Activated CD8-positive, alpha-beta memory T cell treated with anti-CD3 and anti-CD28 coated beads for 1 hour (primary cell): ENCODE measurements at places on chromosomes 7 and 10.

DNA sequence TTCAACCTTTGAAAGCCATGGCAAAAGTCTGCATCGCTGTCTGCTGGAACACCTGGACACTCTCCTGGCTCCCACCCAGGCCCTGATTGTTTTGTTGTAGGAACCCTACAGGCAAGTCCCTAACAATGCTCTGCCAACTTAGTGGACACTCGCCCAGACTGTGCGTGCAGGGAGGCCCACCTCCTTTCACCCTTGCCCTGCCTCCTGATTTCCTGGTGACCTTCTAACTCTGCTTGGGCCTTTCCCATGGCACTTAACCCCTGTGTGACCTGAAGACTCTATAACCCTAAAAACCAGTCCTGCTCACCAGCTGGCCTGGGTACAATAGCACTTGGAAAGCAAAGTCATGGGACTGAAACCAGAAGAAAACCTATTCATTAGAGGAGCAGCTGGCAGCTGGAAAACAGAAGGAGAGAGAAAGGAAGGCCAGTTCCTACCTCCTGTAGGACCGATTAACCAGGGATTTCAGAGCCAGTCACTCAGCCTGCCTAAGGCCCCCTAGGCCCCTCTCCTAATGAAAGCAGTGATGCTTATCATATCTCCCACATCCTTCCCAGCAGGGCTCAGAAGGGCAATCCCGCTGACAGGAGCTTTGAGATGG, 82.7 kb upstream of the KMT2E start:
- no peak for DNase-seq

DNA sequence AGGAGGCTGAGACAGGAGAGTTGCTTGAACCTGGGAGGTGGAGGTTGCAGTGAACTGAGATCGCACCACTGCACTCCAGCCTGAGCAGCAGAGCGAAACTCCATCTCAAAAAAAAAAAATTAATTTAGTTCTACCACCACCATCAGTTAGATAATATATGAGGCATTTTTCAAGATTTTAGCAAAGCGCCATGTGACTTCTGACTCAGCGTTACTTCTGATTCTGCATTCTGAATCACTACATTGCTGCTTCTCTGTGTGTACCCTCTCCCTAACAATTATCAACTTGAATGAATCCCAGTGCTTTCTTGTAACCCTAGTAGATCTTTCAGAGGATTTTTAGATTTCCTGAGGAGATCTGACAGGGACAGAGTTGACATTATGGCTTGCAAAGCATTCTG, 176.8 kb upstream of the SORCS1 start:
- no peak for DNase-seq

DNA sequence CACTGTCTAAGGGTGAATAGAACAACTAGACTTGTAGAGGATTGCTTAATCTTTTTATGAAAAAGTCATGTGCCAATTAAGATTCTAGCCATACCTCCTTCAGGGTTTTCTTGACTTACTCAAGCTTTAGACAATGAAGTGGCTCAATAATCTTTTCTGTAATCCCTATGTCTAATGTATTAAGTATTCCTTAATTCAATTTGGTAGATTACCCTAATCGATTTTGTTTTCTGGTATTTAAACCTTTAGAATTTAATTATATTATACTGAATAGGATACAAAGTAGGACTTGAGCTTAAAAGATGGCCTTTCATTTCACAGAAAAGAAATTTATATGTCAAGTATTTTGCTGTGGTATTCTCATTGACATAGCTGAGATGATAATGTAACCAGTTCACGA, 597.9 kb upstream of the C7orf33 start:
- DNase-seq, result no peak

DNA sequence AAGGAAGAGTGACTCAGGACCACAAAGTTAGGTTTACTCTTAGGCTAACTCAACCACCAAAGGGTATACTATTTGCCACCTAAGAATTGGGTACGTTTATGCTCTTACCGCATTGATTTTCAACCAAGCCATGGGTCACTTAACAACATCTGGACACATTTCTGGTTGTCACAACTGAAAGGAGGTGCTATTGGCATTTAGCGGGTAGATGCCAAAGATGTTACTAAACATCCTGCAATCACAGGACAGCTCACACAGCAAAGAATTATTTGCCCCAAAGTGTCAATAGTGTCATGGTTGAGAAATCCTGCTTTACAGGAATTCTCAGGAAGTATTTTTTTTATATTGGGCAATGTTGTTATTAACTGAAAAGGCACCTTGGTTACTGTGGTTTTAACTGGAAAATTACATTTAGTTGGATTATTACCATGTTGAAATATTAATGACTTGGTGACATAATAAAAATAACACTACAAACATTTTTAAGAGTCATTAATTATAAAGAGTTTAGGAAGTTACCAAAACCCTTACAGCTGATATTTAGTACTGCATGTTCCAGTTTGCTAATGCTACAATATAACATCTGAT, 185.0 kb upstream of the TMEM196 start:
- DNase-seq, result no peak

GRCh38 chr10:16509996-16510395, 11.7 kb downstream of the C1QL3 start:
- no peak for DNase-seq

GRCh38 chr10:234708-235406, 99.6 kb downstream of the ZMYND11 start:
- no peak for DNase-seq

GRCh38 chr7:31408140-31408729, 67.7 kb upstream of the NEUROD6 start:
- no peak for DNase-seq

- no peak for DNase-seq
Measured at GRCh38 chr7:44223362-44224079, 22.7 kb downstream of the YKT6 start.

GRCh38 chr10:123771877-123772644, 105.9 kb downstream of the GPR26 start:
- DNase-seq, result no peak

GRCh38 chr7:142384493-142384922, 126.7 kb upstream of the PRSS58 start:
- DNase-seq, result peak; percentile 10

GRCh38 chr7:29987811-29988317, 1.7 kb downstream of the SCRN1 start:
- DNase-seq, result no peak

DNA sequence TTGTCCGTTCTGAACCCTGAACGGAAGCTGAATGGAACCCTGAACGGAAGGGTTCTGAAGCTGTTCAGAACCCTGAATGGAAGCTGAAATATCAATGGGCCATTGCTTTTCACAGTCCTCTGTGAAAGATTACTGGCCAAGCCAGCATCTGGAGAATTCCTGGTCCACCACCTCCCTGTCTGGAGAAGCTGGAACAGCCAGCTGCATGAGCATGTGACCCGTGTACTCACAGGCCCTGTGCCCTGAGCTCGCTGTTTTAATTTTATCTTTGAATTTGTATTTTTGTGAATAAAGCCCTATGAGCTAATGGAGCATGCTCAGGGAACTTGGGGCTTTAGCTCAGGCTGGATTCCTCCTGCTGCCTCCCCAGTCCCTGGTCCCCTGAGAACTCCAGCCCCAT, 37.2 kb downstream of the HTRA1 start:
- DNase-seq, result no peak

- no peak for DNase-seq
Measured at GRCh38 chr7:106222545-106222944, 62.2 kb downstream of the NAMPT start.

DNA sequence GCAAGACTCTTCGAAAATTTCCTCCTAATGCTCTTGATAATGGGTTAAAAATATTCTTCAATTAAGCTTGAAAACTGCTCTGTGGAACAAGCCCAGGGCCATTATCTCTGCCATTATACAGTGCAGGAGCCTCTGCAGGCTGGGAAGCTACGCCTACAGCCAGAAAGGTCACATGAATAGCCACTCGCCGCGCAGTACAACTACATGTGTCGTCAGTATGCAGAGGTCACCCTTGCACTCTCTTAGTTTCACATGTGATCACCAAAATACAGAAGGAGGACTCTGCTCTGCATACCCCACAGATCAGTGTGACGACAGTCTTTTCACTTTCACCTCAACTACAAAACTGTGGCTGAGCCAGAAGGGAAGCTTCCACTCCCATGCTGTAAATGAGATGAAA, 141.8 kb upstream of the C1QL3 start:
- DNase-seq, result no peak

- no peak for DNase-seq
Measured at GRCh38 chr7:25109276-25109675, 15.8 kb downstream of the CYCS start.

- DNase-seq, result no peak
Measured at GRCh38 chr10:126392068-126392467, 3.8 kb upstream of the ADAM12 start.

- no peak for DNase-seq
Measured at GRCh38 chr10:122163174-122164022, 107.7 kb upstream of the BTBD16 start.

- no peak for DNase-seq
Measured at GRCh38 chr10:72464438-72464837, 109.7 kb upstream of the DNAJB12 start.

DNA sequence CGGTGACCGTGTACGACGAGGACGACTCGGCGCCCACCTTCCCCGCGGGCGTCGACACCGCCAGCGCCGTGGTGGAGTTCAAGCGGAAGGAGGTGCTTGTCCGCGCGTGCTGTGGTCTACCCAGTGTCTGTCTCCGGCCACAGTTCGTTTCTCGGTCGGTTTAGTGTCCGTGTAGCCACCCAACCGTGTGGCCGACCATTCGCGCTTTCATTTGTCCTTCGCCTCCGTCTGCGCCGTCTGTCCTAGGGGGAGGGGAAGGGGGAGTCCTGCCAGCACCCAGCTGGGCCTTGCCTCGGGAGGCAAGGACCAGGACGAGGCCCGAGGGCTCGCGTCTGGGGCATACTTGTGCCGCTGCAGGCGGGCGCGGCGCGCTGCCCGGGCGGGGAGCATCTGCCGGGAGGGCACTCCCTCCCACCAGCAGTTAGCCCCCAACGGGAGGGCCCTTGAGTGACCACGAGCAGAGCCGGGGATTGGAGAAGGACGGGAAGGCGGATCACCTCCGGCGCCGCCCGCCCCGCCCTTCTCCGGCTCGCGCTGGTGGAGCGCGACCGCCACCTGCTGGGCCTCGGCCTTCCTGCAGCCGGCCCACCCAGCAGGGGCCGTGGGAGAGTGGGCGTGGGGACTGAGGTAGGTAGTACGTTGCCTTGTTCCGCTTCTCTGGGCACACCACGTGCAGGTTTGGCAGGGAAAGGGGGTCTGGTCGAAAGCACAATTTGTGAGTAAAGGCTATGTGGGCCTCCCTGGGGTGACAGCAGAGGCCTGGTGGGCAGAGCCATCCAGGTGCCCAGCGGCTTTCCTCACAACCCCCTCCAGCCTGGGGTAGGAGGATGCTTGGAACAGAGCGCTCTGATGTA, 28.5 kb downstream of the RET start:
- peak; percentile 65 for DNase-seq

GRCh38 chr10:44899450-44900080, 11.6 kb upstream of the TMEM72 start:
- no peak for DNase-seq

- no peak for DNase-seq
Measured at GRCh38 chr10:128047991-128048818, 78.0 kb downstream of the MKI67 start.

DNA sequence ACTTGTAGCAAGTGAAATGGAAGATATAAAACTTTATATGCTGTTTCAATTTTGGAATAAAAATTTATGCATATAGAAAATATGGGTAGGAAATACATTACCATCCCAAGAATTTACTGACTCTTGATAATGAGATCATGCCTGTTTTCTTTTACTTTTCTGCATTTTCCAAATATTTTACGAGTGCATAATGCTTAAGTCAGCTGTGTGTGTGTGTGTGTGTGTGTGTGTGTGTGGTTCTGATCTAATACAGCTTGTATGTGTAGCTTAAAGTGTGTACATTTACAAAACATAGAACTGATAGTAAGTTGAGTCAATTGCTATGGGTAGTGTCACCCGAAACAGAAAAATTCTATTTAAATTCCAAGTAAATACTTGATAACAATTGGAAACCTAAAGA, 315.9 kb upstream of the LRRN3 start:
- no peak for DNase-seq

- no peak for DNase-seq
Measured at GRCh38 chr7:39890411-39890810, 59.6 kb upstream of the CDK13 start.

DNA sequence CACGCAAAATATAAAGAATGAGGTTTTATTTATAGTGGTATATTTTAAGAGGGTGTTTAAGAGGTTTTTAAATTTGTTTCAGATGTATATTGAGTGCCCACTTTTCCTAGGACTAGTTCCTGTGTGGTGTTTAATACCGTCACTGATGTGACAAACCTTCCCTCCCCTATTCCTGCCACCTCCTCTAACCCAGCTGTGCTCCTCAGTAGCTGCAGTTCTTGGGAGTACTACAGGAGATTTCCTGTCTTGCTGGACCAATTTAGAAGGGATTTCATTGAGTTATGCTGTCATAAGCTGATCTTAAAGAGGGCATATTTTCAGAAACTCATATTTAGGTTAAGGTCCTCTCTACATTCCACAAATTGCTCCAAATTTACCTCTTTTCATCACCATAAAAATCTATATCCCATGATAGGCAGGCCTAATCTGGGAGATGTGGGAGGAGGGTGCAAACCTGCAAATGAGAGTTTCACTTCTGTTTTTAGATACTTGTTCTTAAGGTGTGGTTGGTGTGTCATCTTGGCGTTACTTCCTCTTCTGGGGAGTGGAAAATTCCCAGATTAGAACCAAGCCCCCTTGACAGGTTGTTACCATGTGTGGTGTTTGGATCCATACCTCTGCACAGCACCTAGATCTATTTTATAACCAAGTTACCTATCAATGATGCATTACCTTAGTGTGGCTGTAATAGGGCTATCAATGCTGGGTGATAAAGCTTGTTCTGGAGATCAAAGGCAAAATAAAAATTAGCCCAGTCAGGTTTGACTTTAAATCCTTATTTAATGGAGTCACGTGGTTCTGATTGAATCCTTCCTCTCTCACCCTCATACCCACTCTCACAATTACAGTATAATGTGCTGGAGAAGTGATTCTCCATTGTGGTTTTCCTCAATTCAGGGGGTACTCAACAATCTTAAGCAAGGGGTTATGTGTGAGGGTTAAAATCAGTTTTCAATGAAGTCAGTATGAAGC, 141.1 kb downstream of the CDK14 start:
- DNase-seq, result no peak

- no peak for DNase-seq
Measured at GRCh38 chr7:147595042-147595441, 995.5 kb upstream of the C7orf33 start.

DNA sequence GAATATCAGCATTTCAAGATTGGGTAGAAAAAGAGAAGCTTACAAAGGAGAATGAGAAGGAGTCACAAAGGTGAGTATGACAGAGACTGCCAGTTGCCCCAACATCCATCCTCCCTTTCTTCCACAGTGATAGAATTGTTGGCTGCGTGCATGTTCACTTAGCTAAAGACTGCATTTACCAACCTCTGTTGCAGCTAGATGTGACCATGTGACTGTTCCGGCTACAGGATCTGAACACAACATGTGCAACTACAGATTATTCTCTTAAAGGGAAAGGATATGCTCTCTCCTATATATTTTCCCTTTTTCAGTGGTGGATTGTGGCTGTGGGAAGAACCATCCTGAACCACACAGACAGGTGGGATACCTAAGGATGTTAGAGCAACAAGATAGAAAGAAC, 60.5 kb upstream of the ZNRF2 start:
- no peak for DNase-seq

GRCh38 chr7:157404845-157405481, 68.2 kb downstream of the DNAJB6 start:
- no peak for DNase-seq
